AG08396 (cell line): ENCODE measurements at places on chromosomes 5 and 9.

DNA sequence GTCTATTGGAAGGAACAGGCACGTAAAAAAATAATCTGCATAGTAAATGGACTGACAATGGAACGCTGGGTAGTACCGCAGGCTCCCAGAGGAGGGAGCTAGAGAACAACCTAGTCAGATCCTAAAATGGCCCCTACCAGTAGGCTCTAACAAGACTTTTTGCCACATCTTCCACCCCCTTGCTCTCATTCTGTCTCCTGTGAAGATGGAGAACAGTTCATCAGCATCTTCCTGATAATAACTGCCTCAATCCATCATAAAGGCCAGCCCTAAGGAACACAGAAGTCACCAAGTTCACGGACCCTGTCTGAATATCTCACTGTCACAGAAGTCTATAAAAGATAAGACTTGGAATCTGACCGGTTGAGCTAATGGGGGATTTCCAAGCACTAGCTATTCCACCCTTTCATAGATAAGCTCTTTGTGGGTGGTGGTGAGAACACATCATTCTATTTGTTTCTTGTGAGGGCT lies 133.4 kb downstream of the SLC1A3 start:
- peak; percentile 53 for DNase-seq

DNA sequence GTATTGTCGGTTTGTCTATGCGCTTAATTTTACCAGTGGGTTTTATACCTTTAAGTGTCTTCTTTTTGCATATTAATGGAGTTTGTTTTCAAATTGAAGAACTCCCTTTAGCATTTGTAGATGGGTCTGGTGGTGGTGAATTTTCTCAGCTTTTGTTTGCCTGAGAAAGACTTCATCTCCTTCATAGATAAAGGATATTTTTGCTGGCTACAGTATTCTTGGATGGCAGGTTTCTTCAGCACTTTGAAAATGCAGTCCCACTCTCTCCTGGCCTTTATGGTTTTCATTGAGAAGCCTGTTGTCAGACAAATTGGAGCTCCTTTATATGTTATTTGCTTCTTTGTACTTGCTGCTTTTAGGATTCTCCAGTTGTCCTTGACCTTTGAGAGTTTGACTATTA lies 142.1 kb downstream of the RAB3C start:
- DNase-seq, result no peak

DNA sequence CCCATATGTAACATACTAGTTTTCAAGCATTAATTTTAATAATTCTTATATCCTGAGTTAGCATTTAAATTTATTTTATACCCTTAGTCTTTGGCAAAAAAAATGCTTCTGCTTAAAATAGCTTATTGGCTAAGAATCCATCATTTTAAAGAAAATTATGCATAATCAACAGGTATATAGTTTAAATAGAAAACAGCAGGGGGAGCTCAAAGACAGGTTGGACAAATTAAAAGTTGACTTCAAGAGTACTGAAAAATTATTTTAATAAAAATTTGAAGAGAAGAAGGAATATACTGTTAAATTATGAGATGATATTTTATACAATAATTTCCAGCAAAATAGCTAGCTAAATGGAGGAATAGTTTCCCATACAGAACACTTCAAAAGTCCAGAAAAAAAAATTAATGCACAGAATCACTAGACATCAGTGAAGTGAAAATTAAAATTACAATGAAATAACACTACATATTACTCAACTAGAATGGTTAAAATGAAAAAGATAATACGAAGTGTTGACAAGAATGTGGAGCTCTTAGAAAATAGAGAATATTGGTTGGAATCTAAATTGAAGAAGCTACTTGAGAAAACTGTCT lies 387.1 kb downstream of the PDE4D start:
- DNase-seq, result no peak

DNA sequence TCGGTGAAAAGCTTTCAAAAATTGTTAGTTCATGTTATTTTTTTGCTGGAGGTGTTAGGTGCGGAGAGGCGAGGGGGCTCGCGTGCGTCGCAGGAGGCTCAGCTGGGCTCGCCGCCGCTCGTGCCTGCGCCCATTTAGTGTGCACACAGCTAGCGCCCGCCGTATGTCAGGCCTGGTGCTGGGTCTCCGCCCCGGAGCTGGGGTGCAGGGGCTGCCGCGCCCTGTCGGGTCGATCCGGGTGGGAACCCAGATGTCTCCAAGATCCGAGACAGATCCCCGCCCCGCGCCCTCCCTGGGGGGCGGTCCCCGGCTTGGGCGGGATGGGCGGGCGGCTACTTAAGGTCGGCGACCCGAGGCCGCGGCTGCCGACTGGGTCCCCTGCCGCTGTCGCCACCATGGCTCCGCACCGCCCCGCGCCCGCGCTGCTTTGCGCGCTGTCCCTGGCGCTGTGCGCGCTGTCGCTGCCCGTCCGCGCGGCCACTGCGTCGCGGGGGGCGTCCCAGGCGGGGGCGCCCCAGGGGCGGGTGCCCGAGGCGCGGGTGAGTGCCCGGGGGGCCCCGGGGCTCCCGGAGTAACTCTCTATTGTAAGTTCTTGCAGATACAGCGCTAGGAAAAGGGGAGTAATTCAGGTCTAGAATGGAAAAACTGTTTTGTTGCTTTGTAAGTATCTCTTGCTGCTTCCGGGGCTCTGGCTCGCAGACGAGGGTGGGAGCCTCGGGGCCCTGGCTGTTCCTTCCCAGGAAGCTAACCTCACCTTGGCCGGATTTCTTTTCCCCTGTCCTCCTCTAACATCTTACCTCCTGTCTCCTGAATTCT lies 31.7 kb downstream of the GSN start:
- DNase-seq, result peak; percentile 59

DNA sequence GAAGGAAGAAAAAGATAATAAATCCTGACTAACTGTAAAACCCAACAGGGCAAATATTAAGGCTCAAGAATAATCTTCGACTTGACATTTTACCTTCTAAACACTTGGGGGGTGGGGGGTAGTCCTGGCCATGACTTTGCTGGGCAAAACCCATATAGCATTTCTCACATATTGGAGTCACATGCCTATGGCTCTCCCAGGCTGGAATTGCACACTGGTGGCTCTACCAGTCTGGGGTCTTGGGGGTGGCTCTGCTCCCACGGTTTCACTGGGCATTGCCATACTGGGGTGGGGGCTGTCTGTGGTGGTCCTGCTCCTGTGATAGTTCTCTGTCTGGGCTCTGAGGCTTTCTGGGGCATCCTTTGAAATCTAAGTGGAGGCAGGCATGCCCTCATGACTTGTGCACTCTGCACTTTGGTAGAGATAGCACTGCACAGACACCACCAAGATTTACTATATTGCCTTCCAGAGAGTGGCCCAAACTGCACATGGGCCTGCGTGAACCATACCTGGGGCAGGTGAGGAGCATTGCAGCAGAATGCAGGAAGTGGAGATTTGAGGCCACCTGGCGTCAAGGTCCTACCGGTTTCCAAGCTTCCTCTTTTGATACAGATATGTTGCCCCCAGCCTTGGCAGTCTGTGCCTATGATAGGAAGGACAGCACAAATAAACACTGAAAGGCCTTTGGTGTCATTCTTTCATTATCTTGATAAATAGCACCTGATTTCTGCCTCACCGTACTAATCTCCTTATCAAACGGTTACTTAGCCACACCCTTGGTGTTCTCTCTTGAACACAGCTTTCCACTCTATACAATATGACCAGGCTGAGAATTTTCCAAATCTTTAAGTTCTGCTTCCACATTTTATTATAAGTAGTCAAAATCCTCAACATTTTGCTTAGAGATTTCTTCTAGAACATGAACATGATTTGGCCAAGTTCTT lies 29.8 kb downstream of the BAAT start:
- no peak for DNase-seq

DNA sequence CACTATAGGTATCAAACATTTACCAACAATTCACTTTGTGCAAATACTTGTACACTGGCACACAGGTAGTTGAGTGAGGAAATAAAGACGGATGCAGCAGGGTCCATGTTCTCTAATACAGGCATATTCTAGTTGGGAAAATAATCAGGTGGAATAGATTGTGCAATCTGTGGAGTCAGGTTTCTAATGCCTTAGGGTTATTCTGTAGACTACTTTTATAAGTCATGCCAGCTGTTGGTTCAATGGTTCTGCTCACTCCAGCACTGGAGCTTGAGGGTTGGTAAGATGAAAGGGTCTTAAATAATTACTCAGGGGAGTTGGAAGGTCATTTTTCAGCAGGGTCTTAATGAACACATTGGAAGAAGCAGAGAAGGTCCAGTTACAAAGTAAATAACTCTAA lies 690.3 kb upstream of the DMAC1 start:
- DNase-seq, result no peak

DNA sequence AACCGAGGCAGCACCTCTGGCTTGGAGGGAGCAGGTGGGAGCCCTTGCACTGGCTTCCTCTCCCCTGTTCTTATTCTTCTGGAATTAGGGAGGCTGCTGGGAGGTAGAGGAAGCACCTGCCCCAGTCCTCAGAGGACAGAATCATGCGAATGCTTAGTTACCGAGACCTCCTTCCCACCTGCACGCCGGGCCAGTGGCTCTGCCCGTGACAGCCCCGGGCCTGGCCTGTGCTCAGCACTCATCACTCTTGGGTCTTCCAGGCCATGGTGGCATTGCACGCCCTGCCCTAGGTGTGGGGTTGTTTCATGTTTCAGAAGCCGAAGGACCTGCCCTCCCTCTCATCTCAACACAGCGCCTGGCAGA lies 45.3 kb upstream of the NKD2 start:
- no peak for DNase-seq

DNA sequence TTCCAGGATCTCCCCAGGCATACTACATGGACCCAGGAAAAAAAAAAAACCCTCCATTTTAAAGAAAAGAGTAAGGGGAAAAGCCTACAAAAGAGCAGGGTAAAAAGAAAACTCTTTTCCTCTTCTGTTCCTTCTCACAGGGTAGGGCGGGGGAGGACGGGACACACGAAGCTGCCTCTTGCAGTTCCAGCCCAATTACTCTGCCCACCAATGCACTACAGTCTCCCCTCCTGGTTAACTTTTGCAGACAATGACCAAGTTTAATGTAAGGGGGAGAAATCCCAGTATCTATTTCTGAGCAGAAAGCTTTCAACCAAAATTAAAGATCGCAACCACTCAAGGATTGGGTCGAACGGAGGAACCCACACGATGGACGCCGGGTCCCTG lies 1.3 kb downstream of the BRD3 start:
- DNase-seq, result peak; percentile 52
